ENCODE measurements at places on chromosomes 7 and 10.

GRCh38 chr7:28725911-28726310, 232.2 kb downstream of the TRIL start:
- DNase-seq = no peak

- peak; percentile 9 for DNase-seq
Observed at GRCh38 chr10:121823993-121824463, 103.8 kb downstream of the ATE1 start.

GRCh38 chr7:44798649-44799305, 2.3 kb downstream of the PPIA start:
- no peak for DNase-seq

DNA sequence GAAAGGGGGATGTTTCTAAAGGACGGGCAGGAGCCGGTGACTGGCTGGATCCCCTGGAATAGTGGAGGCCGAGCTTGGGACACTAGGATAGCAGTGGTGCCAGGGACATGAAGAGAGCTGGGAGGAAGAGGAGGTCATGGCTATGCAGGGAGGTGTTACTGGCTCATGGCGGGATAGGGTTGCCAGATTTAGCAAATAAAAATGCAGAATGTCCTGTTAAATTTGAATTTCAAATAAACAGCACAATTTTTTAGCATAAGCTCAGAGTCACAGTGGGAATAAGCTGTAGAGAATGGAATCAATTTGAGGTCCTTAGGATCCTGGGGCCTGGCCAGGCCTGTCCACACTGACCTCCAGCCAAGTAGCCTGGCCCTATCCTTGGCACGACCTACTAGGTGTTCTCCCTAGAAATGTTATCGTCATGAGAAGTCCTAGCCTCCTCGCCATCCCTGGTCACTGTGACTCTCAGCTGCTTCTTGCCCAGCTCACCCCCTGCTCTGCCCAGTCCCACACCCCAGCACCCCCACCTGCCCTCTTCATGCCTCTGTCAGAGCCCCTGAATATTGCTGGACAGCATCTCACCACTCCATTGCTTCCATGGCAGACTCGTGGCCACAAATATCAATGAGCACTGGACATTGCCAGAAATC, 7.6 kb upstream of the KCP start:
- DNase-seq = no peak

GRCh38 chr7:25122373-25122772, 2.7 kb downstream of the CYCS start:
- no peak for DNase-seq

GRCh38 chr10:3472287-3473051, 299.9 kb upstream of the PITRM1 start:
- no peak for DNase-seq

All from hindlimb muscle (tissue), 1 donor.